ENCODE measurements at places on chromosomes 16 and 17.

DNA sequence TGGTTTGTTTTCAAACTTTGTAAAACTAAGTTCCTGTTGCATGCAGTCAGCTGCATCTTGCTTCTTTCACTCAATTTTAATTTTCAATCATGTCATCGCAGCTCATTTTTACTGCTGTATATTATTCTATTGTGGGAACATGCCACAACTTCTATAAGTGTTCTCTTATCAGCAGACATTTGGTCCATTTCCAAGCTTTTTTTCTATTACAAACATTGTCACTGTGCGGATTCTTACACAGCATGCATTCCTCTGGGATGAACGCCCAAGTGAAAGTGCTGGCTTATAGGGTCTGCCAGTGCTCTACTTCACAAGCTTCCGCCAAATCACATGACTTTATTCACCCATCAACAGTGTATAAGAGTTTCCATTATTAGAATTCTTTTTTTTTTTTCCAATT is 22.7 kb downstream of the GINS3 start:
- DNase-seq = peak; percentile 79

- DNase-seq = no peak
These were observed at the start of gene MMP28 for GRCh38 chr17:35795007-35795870. TSS of gene MMP28 (minus strand) at chr17:35795641. CDS start at chr17:35795377, 264 bp downstream.

- DNase-seq = peak; percentile 90
These were observed 812 bp upstream of the PPP1R9B start for GRCh38 chr17:50151041-50151936.

GRCh38 chr16:49021136-49021535 is 260.5 kb downstream of the CBLN1 start:
- DNase-seq = peak; percentile 96

DNA sequence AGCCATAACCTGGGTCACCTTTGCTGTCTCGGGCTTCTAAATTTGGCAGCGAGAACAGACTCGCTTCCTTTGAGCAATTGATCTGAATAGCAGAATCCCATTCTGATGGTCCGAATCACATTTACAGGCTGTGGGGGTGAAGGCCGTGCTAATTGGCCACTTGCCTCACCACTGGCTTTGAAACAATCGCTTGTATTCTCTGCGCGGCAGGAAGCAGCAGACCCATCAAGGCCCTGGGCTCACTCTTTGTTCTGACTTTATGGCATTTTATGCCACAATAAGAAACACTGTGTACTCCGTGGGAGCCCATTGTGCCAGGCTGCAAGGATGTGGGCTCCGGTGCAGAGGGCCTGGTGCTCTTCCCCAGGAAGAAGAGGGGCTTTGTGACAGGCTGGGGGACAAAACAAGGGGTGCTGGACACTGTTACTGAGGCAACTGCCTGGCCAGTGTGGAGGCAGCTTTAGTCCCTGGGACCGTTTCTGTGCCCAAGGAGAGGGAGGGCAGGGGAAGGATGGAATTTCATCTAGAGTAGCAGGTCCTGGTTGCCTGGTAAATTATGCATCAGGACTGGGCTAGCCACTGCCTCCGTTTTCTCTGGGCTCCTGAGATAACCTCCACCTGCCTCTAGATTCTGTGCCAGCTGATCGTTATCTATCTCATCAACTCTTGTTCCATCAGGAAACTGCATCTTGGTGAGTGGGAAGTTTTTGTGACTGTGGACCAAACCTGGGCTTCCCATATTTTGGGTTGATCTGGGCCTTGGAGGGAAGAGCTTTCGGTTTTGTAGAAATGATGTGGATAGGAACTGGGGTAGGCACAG is 78.5 kb downstream of the MRC2 start:
- DNase-seq = no peak

- peak; percentile 60 for DNase-seq
These were observed 943 bp upstream of the COTL1 start for GRCh38 chr16:84618581-84619460.

- DNase-seq = no peak
These were observed 3.5 kb downstream of the RSAD1 start for GRCh38 chr17:50482110-50482509.

Measured in cerebellar cortex (tissue), 1 donor.